Effector CD4-positive, alpha-beta T cell (primary cell): ENCODE measurements at places on chromosomes 2 and 18.

DNA sequence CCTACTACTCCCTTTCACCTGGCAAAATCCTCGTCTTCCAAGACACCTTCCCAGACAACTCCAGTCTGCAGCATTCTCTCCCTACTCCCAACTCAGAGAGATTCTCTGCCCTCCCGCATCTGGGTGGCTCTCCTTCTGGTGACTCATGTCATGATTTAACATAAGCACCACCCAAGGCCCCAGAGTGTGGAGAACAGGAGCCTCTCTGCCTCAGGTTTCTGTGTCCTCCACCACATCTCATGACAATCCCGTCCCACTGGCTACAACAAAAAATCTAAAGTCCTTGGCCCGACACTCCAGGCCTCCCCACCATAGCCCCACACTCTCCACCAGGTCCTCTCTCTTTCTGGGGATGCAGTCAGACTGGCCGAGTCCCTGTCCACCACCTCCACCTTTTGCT lies 197.1 kb downstream of the BCL11A start:
- no peak for DNase-seq

DNA sequence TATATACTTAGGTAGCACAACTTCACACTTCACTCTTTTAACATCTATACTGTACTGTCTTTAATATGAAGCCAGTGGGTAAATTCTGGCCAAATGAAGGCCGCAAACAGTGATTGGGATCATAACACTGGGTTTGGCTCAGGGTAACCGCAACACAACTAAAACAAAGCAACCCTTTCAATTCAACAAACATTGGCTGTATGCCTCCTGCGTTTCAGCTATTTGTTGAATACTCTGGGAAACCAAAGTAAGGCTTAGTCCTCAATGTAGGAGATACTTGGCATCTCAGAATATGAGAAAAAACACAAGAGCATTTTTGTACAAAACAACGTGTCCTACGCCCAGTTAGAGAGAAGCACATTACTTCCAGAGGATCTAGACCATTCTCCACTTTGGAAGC lies 693.3 kb upstream of the KLHL29 start:
- no peak for DNase-seq

DNA sequence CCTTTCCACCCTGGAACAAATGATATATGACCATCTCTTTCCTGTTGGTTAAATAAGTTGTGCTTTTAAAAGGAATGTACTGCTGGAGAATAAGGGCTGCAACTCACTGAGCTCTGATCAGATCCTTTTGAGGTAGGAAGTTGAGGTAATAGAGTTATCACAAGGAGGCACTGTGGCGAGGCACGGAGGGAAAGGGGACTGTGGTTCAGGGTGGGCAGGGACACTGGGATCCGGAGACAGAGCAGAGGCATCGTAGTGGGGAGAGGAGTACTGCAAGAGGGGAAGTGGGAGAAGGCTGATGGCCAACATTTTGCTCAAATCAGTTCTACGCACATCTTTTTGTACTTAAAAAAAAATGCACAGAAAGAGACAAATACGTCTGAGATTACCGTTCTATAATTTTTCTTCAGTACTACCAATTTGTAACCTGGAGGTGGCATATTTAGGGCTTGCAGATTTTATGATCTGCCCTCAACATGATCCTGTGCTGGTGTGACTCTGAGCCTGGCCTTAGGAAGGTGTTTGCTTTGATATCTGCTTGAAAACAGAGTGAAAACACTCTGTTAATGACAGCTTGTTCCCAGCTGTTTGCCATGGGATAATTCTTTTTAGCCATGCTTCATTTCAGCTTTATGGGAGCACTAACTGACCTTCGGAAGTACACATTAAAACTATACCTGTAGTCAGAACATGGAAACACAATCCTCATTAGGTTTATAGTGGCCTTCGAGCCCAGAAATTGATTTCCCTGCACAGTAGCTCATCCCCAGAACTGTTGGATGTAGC lies 168.1 kb downstream of the KCNE4 start:
- no peak for DNase-seq

GRCh38 chr2:52340171-52340570 lies 1308.2 kb upstream of the NRXN1 start:
- no peak for DNase-seq

DNA sequence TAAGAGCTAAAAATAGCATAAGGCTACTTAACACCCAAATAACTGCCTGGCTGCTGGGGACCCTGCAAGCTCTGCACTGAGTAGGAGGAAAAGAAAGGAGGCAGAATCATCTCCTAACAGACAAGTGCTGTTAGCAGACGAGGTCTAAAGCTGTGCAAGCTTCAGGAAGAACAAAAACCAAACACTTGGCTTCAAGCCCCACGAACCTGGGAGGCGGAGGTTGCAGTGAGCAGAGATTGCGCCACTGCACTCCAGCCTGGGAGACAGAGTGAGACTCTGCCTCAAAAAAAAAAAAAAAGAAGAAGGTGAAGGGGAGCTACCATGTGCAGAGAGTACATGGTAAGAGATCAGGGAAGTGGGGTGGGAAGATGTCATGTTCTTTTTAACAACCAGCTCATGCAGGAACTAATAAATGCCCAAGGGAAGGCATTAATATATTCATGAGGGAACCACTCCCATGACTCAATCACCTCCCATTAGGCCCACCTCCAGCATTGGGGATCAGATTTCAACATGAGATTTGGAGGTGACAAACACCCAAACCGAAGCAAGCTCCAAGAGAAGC lies 28.8 kb upstream of the INO80C start:
- DNase-seq, result no peak

GRCh38 chr2:23399674-23400261 lies 14.8 kb downstream of the KLHL29 start:
- no peak for DNase-seq

- DNase-seq, result peak; percentile 21
Measured at GRCh38 chr2:190382851-190383250, 25.3 kb upstream of the MFSD6 start.

DNA sequence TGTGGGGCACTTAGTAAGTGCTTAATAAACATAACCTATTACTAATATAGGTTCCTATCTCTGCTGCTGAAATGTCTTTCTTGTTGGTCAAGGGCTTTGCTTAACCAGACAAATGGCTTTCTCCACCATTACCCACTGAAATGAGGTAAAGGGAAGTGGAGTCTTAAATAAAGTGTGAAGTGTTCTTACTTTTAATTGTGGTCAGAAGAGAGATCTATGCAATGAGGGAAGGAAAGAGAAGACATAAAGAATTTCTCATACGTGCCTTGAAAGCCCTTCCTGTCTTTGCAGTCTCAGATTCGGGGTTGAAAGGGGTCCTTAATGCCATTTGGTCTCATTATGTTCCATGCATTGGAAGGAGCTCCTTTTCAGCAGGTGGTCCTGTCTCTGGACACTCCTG lies 6.9 kb upstream of the CXCR4 start:
- DNase-seq, result no peak

DNA sequence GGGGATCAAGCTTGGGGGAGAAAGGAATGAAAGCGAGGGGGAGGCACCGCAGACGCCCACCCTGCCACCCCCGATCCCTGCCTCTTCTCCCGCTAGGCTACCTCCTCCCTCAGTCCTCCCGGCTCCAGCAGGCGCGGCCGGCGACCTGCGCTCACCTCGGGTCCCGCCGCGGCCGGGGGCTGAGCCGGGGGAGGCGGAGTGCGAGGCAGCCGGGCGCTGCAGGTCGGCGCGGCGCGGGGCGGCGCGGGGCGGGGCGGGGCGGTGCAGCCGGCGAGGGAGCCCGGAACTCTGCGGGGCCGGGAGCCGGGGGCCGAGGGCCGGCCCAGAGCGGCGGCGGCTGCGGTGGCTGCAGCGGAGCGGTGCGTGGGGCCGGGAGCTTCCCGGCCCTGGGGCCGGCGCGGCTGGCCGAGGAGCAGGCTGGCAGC lies 477 bp downstream of the ACVR1 start:
- DNase-seq, result peak; percentile 51

DNA sequence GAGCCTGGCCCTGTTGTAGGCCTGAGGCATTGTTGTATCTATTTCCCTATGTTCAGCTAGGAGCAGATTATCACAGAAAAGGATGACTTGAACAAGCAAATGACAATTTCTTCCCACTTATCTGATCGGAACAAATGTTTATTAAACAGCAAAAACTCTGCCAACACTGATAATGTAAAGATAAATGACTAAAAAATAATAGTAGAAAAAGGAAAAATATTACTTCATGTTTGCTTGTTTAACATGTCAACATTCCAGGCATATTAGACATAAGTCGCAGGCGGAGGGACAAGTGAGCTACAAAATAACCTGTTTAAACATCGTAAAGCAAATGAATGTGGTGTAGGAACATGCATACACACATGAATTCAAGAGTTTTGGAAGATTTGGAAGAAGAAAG lies 257.9 kb downstream of the TMX3 start:
- no peak for DNase-seq

DNA sequence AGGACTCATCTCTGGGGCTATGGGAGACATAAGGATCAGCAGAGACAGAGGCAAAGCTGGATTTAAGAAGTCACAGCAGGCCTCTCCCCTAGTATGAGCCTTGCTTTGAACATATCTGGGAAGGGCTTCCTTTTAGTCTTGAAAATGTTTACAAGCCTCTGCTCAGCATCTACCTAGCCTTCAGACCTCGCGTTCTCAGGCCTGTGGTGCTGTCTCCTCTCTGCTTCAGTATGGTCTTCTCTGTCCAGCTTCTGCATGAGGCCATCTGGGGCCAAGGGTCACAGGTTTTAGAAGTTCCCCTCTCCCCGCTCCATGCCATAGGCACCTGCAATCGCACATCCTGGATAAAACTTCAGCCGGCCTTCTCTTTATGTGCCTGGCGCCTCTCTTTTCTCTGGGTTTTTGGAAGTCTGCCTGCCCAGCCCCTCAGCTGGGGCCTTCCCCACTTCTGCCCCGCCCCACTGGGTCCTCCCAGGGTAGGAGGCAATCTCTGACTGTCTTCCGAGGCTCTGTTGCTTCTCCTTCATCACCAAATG lies 7.1 kb downstream of the ACTG2 start:
- no peak for DNase-seq

GRCh38 chr2:75246441-75247167 lies 47.3 kb upstream of the TACR1 start:
- no peak for DNase-seq

GRCh38 chr18:10370716-10371115 lies 83.7 kb upstream of the APCDD1 start:
- DNase-seq, result no peak
